ENCODE measurements at places on chromosomes 11 and 22. TPM values are rescaled to one million over a fixed set of nuclear protein-coding genes. Genes with fewer than 3 reads are reported as not detected.

Gene SNX32
- 0.08 TPM for total RNA-seq

Gene LDHAL6A
- not detected for total RNA-seq

Gene GNAZ
- 2.8 TPM for total RNA-seq

Gene HBE1
- total RNA-seq = 0.16 TPM
